ELF-1 (cell line): ENCODE measurements at places on chromosomes 1 and 21.
A peak's percentile ranks its signal among the peaks of the same experiment; 100 is the strongest.

DNA sequence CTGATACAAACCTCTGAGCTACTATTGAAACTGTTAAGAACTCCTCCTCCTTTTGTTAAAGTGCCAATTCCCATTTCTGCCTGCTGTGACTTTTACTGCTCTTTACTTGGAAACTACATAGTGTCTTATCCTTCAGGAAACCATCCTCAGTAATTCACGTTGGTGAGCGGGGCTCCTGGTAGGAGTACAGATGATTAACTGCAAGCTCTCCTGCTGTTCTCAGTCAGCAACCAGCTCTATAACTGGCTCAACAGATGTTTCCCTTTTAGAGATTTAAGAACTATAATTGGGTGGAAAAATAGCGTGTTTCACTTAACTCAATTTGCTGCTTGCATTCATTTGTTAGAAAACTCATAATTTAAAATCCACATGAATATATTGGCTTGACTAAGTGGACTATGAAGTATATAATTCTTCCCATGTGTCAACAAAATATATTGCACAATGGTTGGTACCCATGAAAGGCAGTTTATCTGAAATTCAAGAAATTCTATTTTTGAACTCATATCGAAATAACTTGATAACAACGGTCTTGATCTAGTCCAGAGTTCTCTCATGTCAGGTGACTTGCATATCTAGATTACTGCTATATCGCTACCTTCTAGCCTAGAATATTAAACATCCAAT is 574.0 kb downstream of the KCNT2 start:
- DNase-seq, result peak; percentile 13

GRCh38 chr1:240652961-240653409 is 41.0 kb upstream of the GREM2 start:
- no peak for DNase-seq

DNA sequence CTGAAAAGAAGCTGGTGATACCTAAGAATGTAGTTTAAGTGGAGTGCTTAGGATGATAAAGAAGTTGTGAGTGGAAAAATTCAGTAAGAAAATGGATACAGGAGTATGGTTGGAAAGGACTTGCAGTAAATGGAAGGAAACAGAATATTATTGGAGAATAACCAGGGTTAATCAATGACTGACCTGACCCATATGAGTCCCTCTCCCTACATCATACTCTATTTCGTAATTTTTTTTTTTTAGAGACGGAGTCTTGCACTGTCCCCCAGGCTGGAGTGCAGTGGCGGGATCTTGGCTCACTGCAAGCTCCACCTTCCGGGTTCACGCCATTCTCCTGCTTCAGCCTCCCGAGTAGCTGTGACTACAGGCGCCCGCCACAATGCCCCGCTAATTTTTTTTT is 33.4 kb upstream of the ENSA start:
- DNase-seq, result no peak

DNA sequence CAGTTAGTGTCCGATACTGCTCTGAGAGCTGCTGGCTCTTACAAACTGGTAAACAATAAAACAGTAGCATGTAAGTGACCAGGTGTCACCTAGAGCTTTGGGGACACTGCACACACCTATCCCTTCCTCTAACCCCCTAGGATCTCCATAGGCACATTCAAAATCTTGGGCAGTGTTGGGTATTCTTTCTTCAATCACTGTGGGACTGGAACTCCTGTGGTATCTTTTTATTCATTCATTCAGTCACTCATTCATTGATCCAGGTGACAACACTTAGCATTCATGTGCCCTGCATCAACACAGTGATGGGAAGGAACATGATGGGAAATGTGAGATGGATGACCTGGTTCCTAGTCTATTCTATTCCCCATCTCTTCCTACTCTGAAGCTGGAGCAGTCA is 73.9 kb downstream of the HHAT start:
- DNase-seq, result no peak

DNA sequence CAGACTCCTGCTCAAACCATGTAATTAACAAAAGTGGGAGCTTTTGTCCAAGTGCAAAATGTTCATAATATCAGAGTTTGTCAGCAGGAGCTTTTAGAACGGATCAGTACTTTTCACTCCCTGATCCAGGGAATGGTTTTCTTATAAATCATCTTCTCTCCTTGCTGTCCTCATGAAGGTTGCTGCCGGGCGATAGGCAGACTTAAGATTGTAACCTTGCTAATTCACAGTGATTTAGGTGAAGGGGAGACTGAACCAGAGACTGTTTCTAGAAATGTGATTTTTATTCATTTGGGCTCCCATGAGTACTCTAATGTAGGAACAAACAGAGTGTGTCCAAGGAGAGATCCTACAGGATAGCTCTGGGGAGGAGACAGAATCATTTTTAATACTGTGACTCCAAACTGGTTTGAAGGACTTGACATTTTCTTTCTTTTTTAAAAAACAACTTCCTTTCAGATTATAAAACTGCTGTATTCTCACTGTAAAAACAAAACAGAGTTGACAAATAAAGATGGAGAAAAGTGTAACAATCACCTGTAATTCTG is 23.7 kb downstream of the ELAVL4 start:
- no peak for DNase-seq

- DNase-seq, result peak; percentile 60
Observed at GRCh38 chr1:224497714-224498573, 63.3 kb upstream of the WDR26 start.

GRCh38 chr1:32754317-32755097 is 51.9 kb upstream of the SYNC start:
- DNase-seq, result peak; percentile 72

GRCh38 chr1:186155594-186155993 is 219.5 kb downstream of the TPR start:
- no peak for DNase-seq

DNA sequence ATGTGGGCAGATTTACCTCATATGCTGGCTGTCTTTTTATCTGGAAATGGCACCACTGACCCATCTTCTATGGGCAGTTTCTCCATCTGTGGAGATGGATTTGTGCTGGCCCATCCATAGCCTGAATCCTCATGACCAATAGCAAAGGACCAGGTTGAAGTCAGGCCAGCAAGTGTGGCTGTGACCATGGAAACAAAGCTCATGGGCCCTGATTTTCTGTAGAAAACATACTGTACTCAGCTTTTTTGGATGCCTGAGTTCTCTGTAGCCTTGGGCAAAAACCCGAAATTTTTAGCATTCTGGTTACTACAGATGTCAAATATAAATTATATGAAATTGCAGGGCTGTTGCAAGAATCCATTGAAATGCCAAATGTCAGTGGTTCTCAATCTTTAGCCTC is 155.0 kb downstream of the PLXNA2 start:
- no peak for DNase-seq

DNA sequence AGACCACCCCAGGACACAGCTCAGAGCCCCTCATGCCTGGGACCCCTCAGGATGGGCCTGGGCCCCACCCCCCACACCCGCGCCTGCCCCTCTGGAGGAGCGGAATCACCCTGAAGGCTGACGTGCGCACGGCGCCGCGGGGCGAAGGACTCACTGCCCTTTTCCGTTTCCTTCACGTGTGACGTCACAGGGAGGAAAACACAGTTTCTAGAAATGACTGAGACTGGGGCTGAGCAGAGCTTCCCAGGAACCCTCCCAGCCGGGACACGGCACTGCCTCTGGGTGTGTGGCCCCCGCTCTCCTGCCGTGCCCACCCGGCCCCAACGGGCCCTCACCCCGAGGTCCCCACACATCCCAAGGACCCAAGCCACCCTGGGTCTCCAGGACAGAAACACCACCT is 5.4 kb upstream of the TNFRSF4 start:
- no peak for DNase-seq

DNA sequence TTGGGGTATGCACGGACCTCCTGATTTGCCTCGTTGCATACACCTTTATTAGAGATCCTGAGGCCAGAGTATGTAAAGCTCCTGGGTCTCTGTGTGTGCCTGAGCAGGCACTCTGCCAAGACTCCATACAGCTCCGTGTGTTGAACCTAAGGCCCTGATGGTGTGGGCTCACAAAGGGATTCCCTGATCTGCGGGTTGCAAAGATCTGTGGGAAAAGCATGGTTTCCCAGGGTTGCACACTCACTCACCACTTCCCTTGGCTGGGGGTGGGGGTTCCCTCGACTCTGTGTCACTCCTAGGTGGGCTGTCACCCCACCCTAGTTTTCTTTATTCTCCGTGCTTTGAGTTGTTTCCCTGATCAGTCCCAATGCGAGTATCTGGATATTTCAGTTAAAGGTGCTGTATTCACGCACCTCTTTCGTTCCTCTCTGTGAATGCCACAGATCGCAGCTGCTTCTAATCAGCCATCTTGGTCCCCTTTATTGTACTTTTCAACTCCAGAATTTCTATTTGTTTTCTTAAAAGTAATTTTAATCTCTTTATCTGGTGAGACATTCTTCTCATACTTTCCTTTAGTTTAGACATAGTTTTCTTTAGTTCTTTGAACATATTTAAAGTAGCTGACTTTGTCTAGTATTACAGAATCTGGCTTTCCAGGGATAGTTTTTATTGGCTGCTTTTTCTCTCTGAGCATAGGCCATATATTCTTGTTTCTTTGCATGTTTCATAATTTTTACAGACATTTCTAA is 39.0 kb upstream of the F3 start:
- DNase-seq, result no peak

DNA sequence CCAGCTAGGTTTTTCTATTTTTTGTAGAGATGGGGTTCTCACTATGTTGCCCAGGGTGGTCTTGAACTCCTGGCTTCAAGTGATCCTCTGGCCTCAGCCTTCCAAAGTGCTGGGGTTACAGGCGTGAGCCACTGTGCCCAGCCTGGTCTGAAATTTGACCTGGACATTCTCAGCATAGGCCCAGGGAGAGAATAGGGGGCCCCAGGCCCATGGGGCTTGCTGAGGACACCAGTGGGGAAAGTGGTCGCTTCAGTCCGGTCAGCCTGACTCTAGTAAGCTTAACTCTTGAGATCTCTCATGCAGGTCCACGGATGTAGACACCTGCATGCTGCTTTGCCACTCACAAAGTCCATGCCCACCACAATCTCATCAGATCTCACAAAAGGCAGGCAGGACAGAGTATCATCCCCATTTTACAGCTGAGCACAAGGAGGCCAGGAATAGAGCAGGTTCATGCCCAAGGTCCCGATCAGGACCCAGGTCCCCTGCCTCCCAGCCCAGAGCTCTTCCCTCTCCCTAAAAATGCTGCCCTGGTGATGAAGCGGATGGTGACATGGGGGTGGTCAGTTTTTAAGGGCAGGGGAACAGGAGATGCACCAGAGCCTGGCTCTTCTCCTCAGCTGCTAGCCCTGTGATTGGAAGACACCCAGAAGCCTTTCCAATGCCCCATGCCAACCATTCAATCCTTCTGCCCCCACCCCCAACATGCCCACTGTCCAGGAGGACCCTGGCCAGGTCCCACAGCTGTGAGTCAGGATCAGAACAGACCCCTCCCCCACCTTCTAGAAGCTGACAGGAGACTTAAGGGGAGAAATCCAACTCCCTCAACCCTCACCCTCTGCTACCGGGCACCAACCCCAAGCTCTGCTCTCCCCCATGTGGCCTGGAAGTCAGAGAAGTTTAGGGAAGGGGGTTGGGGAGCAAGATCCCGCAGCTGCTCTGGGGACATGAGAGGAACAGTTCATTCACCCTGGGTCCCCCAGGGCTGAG is 1.8 kb downstream of the FHL3 start:
- no peak for DNase-seq

- no peak for DNase-seq
Observed at GRCh38 chr1:151847867-151848596, 5.5 kb downstream of the THEM5 start.

GRCh38 chr1:230067871-230068620 is 1.0 kb downstream of the GALNT2 start:
- peak; percentile 64 for DNase-seq

GRCh38 chr1:48675251-48675650 is 101.4 kb downstream of the BEND5 start:
- no peak for DNase-seq

GRCh38 chr1:235989105-235989504 is 75.8 kb downstream of the NID1 start:
- DNase-seq, result no peak

GRCh38 chr1:37497832-37498231 is 16.7 kb downstream of the MEAF6 start:
- no peak for DNase-seq

DNA sequence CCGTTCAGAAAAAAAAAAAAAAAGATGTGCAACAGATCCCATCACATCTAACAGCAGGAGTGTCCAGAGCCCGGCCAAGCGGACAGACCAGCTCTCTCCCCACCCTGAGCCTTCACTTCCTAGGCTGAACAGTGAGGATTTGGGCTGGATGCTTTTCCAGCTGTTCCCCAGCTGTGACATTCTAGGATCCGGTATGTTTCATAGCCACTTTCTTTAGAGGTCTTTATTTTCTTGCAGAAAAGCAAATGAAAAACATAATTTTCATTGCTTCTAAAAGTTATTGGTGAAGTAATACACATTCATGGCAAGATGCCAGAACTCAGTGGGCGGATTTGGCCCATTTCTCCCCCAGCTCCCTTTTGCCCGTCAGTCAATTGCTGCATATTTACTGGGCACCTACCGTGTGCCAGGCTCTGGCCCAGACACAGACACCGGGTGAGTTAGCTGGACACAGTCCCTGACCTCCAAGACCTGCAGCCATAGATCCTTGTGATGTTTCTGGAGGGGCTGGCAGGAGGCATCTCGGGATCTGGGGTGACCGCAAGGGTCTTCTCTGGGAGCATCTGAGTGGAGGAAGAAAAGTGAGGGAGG is 213.7 kb upstream of the VAMP3 start:
- DNase-seq, result no peak

DNA sequence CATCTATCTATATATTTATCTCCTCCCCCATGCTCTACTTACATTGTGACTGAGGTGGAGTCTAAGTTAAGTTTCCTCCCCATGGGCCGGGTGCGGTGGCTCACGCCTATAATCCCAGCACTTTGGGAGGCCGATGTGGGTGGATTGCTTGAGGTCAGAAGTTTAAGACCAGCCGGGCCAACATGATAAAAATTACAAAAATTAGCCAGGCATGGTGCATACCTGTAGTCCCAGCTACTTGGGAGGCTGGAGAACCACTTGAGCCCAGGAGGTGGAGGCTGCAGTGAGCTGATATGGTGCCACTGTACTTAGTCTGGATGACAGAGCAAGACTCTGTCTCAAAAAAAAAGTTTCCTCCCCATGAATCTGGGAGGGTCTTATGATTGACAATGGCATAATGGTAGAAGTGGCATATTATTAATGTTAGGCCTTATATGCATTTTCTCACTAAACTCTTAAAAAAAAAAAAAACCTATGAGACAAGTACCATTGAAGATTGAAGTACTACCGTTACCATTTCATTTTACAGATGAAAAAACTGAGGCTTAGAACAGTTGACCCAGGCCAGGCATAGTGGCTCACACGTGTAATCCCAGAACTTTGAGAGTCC is 11.2 kb downstream of the F11R start:
- no peak for DNase-seq

- DNase-seq, result no peak
Observed at GRCh38 chr1:210260096-210260495, 27.5 kb downstream of the SERTAD4 start.

- no peak for DNase-seq
Observed at GRCh38 chr1:25120281-25120680, 112.0 kb downstream of the SYF2 start.

- no peak for DNase-seq
Observed at GRCh38 chr21:24183077-24183476, 1424.2 kb downstream of the MRPL39 start.

- peak; percentile 80 for DNase-seq
Observed at GRCh38 chr1:22053017-22053860, 730 bp downstream of the CDC42 start.

GRCh38 chr1:32947669-32948389 is 16.8 kb downstream of the RNF19B start:
- DNase-seq, result no peak
